ENCODE measurements at places on chromosomes 11 and 22. TPM values are rescaled to one million over a fixed set of nuclear protein-coding genes. Genes with fewer than 3 reads are reported as not detected.

Gene SIK3
- 26.3 TPM for total RNA-seq

GRCh38 chr22:37973271-37974170, 10.8 kb downstream of the SOX10 start:
- DNase-seq = no peak
- no peaks in the 10 kb centered on the region for H3K4me1 ChIP-seq
- H3K4me3 ChIP-seq = no peak overlapping the region
- H3K36me3 ChIP-seq = no peaks in the 10 kb centered on the region
- no peaks in the 10 kb centered on the region for H3K27me3 ChIP-seq

DNA sequence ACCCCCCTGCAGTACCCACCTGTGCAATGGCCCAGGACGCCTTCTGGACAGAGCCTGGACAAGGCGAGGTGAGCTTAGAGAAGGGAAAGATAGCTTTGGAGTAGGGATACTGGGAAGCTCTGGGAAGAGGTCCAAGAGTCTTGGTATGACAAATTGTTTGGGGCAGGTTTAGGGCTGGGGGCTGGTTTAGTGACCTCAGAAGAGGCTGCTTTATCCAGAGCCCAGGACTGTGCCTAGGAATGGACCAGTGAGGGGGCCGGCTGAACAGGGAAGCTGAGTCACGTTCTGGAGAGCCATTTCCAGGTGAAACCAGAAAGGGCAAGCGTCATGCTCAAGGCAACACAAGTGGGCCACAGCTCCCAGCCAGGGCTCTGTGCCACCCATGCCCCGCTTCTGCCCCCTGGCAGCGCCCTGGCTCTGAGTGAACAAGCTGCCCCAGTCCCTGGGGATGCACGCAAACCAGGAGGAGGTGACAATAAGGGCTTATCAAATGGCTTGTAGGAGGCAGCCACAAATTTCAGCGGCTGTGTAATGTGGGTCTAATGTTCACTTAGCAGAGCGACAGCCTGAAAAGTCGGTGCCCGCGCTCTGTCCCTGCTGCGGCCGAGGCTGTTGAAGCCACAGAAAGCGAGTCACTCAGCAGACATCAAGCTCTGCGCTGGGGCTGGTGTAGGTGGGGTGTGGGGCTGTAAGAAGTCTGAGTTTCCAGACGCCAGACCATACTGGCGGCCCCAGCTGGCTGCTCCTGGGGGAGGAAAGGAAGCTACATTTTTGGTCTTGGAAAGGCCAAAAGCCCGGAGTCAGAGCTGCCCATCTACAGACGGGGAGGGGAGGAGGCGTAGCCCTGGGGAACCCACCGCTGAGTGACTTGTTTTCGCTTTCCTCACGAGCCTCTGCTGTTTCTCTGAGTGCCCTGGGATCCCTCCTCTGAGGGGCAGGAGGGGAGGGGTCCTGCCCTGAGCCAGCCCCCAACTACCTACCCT, 18.3 kb upstream of the SYT7 start:
- no peaks in the 10 kb centered on the region for H3K27me3 ChIP-seq
- no peak for DNase-seq
- H3K4me3 ChIP-seq = no peak overlapping the region
- H3K4me1 ChIP-seq = no peaks in the 10 kb centered on the region

GRCh38 chr11:114970927-114971645, 292.8 kb downstream of the NXPE2 start:
- no peak overlapping the region for H3K27ac ChIP-seq
- H3K36me3 ChIP-seq = no peaks in the 10 kb centered on the region
- no peak for DNase-seq
- no peaks in the 10 kb centered on the region for H3K4me1 ChIP-seq
- no peak overlapping the region for H3K4me3 ChIP-seq

GRCh38 chr11:32706985-32707741, 87.3 kb downstream of the CCDC73 start:
- H3K27me3 ChIP-seq = no peaks in the 10 kb centered on the region
- H3K4me1 ChIP-seq = no peaks in the 10 kb centered on the region
- H3K4me3 ChIP-seq = no peak overlapping the region
- DNase-seq = no peak

DNA sequence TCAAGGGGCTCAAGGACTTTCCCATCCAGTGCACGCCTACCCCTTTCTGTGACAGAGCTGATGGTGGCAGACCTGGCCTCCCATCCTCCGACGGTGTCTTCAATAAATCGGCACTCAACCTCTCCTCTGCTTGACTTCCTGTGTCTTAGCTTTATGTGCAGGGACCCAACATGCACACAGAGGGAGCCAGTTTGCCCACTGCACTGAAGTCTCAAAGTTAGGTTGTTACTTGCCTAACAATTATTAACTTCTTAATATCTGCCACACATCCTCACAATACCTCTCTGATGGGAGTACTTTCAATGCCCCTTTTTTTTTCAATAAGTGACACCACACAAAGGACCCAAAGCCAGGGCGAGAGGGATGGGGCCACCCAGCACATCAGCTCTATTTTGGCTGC, 3.6 kb downstream of the IZUMO1R start:
- DNase-seq = no peak
- H3K27ac ChIP-seq = no peak overlapping the region
- no peak overlapping the region for H3K4me3 ChIP-seq
- H3K27me3 ChIP-seq = no peaks in the 10 kb centered on the region

All from pancreas (tissue), 10 donors.